ENCODE measurements at places on chromosomes 16 and 17.

GRCh38 chr16:31487720-31488467 is 5.0 kb downstream of the SLC5A2 start:
- no peak for DNase-seq

GRCh38 chr17:49777563-49777962 is 10.9 kb upstream of the KAT7 start:
- DNase-seq = no peak

- no peak for DNase-seq
These were observed 29.6 kb upstream of the PVALEF start for GRCh38 chr17:81135505-81136278.

DNA sequence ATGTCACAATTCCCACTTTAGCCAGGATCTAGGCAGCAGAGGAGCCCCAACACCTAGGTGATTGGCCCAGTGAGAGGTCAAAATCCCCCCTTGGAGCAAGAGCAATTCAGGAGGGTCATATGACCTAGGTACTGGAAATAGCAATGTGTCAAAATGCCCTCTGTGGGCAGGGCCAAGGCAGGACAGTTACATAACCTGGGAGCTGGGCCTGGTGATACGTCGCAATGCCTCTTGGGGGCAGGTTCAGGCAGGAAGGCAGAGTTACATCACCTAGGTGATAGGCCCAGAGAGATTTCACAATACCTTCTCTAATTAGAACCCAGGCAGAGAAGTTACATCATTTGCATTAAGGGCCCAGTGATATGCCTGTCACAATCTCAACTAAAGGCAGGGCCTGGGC is 1906.3 kb downstream of the TP53TG3F start:
- DNase-seq = no peak

DNA sequence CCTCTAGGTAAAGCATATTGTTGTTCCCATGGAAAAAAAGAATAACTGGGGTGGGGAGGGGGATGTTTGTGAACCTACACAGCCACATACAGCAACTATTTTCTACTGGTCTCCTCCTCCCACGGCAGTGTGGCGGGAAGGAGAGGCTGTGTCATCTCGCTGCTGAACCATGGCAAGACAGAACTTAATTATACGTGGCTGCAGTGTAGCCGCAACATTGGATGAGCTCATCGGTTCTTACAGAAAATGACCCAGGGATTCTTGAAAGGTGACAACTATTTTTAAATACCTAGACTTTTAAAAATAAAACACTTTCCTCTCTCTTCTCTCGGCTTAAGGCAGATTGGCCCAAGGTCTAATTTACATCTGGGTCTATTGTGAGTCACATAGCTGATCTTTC is 19.8 kb upstream of the TEKT3 start:
- DNase-seq = no peak
